ENCODE measurements at places on chromosomes 7 and 10. TPM values are rescaled to one million over a fixed set of nuclear protein-coding genes. Genes with fewer than 3 reads are reported as not detected.
A peak's percentile ranks its signal among the peaks of the same experiment; 100 is the strongest.

GRCh38 chr7:105028004-105028403 is 14.0 kb downstream of the KMT2E start:
- no peak for DNase-seq

DNA sequence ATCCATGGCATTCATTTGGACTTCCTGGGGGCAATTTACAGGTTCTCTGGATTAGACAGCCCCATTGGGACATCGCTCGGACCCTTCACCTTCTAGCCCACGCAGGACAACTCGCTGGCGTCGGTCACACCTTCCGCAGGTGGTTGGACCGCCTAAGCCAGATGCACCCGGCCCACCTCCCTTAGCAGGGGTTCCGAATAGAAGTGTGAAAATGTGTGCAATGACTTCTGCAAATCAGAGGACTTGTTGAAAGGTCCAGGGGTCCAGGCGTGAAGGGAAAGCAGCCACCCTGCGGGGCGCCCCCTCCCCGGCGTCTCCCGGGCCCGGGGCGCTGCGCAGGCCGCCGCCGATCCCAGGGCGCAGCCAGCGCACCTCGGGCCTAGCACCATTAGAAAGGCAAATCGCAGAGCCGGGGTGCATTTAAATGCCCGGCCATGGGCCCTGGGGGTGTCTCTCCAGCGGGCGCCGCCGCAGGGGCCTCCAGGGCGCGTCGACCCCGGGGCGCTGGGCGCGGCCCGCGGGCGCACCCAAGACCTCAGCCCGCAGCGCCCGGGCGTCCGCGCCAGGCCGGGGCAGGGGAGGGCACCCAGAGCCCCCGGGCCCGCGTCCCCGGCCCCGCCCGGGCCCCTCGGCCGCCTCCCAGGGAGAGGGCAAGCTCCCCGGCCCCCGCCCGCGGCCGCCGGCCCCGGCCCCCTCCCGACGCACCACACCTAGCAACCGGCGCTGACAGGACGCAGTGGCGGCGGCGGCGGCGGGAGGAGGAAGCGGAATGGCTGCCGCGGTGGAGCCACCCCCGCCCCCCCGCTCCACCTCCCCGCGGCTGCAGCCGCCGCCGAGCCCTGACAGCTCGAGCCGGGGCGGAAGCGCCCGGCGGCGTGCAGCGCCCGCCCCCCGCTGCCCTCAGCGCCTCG is 1.2 kb downstream of the JAZF1 start:
- peak; percentile 63 for DNase-seq

- DNase-seq: no peak
These were observed 31.6 kb downstream of the CCDC7 start for GRCh38 chr10:32477499-32477898.

DNA sequence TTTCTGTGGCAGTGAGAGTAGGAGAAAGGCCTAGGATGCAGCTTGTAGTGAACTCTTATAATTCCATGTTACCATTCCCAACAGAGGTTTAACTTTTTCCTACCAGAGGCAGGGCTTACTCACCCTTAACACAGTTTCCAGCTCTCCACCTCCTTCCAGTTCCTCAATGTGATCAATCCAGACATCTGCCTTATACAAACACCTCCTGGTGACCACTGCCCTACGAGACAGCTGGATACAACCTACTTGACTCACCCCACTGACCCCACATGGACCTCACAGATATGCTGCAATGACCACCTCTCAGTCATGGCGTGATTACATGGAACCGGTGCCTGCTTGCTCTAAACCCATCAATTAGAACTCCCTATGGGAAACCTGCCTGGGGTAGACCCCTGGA is 326.5 kb downstream of the TNS3 start:
- no peak for DNase-seq

DNA sequence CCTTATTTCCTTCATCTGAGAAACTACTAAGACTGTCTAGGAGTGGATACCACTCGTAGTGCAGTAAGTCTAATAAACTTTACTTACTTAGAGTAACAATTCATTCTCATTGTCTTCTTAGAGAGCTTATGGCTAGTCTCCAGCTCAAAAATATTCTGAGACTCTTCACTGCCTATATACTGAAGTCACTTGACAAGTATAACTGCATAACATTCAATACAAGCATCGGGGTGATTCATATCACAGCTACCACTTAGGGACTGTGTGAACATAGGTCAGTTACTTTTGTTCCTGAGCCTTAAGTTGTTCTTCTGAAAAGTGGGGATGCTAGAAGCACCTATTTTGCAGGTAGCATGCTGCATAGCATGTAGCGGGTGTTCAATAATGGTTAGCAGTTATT is 111.0 kb downstream of the HTR7 start:
- DNase-seq: peak; percentile 16

DNA sequence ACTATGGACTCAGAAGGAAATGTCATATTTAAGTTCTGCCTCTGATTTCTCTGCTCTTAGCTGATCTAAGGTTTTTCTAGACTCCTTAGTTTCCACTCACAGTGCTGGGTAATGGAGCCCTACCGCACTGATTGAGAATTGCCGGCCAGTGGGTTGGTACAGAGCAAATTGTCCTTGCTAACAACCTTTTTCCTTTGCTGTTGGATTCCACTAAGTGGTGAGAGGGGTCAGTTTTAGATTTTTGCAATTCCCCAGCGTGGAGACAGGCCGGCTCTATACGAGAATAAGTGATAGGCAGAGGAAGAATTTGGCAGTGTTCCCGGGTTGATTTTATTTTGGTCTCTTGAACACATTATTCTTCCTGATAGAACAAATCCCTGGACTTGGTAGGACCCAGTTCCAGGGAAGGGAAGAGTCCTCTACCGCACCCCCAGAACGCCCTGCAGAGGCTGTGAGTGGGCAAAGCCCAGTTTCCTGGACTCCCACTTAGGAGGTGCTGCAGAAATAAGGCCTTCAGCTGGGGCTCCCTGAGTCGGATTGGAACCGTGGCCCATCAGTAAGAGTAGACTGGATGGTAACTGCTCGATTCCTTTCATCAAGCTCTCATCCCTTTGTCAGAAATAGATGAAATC is 3.0 kb upstream of the NRP1 start:
- no peak for DNase-seq

- no peak for DNase-seq
These were observed 43.0 kb upstream of the DLX6 start for GRCh38 chr7:96962221-96962885.

NOC3L gene
- 19.0 TPM for total RNA-seq

KIF11 gene
- 9.3 TPM for total RNA-seq

GPR22 gene
- total RNA-seq: not detected

CALML3 gene
- total RNA-seq: 173 TPM

PNLIP gene
- total RNA-seq: not detected

OR2A14 gene
- total RNA-seq: not detected
